ENCODE measurements at places on chromosomes 13 and 19.

GRCh38 chr13:38440666-38441065, 91.0 kb downstream of the UFM1 start:
- no peak for DNase-seq

DNA sequence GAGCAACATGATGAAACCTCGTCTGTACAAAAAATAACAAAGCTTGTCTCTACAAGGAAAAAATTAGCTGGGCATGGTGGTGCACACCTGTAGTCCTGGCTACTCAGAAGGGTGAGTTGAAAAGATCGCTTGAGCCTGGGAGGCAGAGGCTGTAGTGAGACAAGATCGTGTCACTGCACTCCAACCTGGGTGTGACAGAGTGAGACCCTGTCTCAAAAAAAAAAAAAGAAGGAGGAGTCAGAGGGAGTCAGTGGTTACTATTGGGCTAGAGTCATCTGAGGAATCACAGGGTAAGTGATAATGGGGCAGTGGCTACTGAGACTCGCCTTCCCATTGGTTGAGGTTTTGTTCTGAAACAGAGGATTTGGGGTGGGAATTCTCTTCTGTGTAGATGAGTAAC, 1.9 kb upstream of the GPI start:
- DNase-seq: no peak

DNA sequence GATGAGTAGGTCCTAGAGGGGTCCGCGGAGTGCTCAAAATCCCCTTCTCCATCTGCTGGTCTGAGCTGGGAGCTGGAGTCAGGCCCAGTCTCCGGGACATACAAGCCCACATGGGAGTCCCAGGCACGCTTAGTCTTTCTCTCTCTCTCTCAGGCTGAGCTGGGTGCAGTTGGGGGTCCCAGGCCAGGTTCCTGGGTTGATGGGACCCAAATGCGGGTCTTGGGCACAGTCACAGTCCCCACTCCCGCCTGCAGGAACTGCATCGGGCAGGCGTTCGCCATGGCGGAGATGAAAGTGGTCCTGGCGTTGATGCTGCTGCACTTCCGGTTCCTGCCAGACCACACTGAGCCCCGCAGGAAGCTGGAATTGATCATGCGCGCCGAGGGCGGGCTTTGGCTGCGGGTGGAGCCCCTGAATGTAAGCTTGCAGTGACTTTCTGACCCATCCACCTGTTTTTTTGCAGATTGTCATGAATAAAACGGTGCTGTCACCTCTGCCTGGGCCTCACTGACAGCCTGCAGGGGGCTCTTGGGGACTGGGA, 23.8 kb downstream of the CYP4F12 start:
- DNase-seq: no peak

- peak; percentile 16 for DNase-seq
Observed at GRCh38 chr13:19862481-19863313, 752 bp downstream of the ZMYM5 start.

DNA sequence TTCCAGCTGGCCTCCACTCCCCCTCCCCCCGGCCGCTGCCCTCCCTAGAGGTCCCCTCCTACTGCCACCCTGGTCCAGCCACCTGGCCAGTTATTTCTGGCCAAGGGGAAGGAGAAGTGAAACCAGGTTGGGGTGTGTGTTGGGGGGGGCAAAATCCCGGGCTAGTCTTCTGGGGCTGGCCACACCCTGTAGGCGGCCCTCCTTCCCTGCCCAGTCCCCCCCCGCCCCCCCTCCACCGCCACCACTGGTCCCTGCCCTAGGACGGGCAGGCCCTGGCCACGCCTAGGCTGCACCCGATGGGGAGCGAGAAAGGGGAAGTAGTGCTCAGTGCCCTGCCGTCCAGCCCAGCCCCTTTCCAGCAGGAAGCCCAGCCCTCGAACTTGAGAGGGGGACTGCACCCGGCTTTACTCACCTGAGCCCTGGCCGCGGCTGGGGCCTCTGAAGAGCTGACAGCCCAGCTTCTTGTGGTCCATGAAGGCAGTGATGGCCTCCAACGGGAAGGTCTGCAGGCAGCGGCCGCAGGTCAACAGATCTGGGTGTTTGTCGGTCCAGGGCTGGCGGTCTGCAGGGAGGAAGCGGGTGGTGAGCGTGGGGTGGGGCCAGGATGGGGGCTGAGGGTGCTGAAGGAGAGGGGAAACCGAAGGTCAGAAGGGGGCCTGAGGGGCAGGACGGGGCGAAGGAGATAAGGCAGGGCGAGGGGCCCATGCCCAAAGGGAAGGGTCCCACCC, 813 bp downstream of the ZNF296 start:
- no peak for DNase-seq

DNA sequence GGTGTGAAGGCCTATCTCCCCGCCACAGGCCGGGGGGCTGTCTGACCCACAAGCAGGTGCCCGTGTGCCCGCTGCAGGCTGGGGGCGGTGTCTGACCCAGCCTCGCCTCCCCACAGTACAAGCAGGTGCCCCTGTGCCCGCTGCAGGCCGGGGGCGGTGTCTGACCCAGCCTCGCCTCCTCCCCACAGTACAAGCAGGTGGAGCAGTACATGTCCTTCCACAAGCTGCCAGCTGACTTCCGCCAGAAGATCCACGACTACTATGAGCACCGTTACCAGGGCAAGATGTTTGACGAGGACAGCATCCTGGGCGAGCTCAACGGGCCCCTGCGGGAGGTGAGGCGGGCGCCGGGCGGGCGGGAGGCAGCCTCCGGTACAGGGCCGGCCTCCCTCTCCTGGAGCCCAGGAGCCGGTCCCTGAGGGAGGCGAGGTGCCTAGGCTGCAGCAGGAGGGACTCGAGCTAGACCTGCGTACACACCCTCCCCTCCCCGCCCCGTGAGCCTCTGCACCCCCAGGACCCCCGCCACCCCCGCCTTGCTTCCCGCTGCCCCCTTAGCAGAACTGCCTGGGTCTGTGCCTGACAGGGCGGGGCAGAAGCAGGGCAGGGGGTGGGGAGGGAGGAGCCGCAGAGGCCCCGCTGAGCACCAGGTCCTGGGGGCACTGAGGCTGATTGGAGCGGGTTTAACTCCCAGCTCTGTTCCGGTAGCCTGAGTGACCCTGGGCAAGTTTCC, 20.6 kb downstream of the HCN2 start:
- no peak for DNase-seq

DNA sequence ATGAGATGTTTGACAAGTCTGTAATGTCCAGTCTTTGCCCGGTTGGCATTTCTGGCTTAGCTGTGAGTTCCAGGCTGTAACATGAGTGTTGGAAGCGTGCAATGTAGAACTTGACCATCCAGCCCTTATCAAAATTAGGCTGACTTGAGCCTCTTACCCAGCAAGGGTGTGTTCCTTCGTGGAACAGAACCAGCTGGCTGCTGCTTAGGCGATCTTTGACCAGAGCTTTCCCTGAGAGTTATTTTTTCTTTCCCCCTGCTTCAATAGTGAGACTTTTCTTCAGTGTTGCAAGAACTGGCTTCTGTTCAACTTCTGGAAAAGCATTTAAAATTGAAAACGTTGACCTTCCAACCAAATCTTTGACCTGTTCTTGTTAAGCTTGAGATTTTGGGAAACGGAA, 6.5 kb downstream of the TNFSF13B start:
- DNase-seq: no peak

GRCh38 chr13:50518131-50518530, 325.4 kb downstream of the DLEU7 start:
- DNase-seq: no peak

- no peak for DNase-seq
Observed at GRCh38 chr13:39302820-39303219, 264.6 kb downstream of the NHLRC3 start.

DNA sequence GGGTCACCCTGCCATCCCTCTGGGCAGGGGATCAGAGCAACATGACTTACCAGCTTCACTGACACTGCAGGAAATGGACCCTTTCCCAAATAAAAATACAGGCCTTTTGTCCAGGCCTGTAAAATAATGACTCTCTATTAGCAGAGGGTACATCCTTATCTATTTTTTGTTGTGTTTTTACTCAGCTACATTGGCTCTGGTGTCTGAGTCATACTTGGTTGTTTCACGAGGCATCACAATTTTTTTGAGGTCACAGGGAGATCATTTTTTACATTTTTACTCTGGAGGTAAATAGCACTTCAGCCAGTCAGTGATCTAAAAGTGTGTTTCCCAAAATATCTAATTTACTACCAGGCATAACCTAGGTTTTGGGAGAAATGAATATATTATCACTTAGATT, 6.9 kb upstream of the HTR2A start:
- DNase-seq: no peak

GRCh38 chr13:99429670-99430069, 71.6 kb upstream of the TM9SF2 start:
- no peak for DNase-seq

DNA sequence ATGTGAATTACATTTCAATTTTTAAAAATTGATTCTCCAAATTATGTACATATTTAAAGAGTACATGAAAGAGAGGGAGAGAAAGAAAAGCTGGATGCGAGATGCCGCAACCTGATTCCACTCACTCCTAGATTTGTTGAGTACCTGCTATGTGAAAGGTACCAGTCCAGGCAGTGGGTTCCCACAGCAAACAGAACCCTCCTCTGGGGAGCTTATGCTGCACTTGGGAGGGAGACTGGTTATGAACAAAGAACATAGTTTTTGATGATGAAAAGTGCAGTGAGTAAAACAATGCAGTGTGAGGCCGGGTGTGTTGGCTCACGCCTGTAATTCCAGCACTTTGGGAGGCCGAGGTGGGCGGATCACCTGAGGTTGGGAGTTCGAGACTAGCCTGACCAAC, 43.4 kb downstream of the ACTN4 start:
- DNase-seq: no peak

- DNase-seq: no peak
Observed at GRCh38 chr19:47464675-47465419, 6.8 kb downstream of the SLC8A2 start.

DNA sequence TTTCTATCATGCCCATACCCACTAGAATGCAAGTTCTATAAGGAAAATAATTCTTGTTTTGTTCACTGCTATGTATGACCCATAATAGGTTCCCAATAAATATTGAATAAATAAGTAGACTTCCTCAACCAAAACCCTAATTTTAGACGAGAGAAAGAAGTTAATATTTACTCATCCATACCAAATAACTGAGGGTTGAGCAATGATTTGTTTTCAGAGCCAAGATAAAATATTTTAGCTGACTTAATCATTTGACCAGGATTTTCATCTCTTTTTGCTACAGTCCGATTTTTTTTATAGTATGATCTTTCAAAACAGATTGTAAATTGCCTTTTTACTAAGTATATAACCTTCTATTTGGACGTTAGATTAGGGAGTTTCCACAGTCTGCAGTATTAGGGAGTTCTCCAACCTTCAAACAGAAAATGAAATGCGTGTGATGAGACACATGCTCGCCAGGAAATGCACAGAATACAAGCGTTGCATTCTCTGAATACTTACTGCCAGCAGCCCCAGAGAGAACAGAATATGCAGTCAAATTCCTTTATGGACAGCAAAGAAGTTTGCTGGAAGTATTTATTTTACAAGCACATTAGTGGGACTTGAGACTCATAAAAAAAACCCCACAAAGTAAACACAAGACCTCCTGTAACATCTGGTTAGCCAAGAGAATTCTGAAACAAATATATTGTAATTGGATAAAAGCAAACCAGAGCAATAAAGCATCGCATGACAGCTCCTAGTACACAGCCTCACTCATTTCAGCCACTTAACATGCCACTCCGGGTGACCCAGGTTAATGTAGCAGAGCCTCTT, 230.0 kb downstream of the MYO16 start:
- no peak for DNase-seq

DNA sequence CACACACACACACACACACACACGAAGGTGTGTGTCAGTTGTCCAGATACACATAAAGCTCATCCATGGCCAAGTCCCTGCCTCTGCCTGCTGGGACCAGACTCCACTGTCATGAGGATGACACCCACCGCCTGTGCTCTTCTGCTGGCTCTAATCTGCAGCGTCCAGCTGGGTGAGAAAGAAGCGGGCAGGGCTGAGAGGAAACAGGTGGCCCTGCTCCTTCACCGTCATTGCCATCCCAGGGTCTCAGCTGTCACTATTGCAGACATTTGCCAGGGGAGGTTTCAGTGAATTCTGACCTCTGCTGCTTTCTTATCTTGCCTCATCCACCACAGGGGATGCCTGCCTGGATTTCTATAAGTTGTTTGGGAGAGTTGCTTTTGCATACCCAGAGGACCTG, 31.4 kb downstream of the SCGB2B2 start:
- DNase-seq: no peak

DNA sequence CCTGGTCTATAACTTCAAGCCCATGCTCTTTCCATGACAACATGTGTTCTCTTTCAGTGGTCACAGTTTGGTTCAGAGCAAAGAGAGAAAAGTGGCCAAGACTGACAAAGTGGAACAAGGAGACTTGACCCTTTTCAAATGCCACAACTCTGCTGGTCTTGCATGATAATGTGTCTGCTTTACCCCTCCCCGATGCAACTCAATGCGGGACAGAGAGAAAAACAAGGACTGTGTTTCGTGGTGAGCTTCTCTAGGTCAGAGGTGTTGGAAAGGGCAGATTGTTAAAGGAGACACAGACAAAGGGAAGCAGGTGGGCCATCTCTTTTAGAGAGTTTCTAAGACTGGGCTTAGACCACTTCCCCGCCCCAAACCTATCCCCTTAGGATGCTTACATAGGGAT, 61.6 kb upstream of the SERTM1 start:
- no peak for DNase-seq

- no peak for DNase-seq
Observed at GRCh38 chr19:5481957-5482356, 26.7 kb downstream of the ZNRF4 start.

- no peak for DNase-seq
Observed at GRCh38 chr13:46578590-46578975, 25.6 kb downstream of the LRCH1 start.

DNA sequence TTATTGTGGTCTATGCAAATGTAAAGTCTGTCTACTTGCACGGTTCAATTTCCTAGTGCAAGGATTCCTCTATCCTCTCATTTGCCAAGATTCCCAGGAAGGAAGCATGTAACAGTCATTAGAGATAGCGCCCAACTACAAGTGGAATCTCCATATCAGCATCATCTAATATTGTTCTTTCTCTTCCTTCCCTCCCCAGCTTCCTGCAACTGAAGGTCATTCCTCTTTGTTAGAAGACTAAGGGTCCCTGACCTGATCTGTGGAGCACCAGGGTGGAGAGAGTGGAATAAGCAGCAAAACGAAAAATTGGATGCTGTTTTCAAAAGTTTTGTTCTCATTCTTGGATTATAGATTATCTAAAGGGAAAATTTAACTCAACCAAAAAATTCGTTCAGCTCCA, 714.0 kb downstream of the DIAPH3 start:
- DNase-seq: no peak

All from stimulated activated CD8-positive, alpha-beta memory T cell treated with anti-CD3 and anti-CD28 coated beads, Interleukin-15, amount 100 ng/mL, for 4 hours (primary cell).